ENCODE measurements at places on chromosomes 5 and 9.

DNA sequence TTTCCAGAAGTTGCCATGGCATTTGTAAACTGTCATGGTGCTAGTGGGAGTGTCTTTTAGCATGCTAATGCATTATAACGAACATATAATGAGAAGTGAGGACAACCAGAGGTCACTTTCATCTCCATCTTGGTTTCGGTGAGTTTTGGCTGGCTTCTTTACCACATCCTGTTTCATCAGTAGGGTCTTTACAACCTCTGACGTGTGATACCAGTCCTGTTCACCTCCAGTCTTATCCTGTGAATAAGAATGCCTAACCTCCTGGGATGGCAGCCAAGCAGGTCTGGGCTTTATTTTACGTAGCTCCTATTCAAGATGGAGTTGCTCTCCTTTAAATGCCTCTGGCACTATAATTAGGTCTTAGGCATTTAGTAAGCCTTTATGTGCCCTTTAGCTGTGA is 20.4 kb upstream of the RFK start:
- no peak for DNase-seq

DNA sequence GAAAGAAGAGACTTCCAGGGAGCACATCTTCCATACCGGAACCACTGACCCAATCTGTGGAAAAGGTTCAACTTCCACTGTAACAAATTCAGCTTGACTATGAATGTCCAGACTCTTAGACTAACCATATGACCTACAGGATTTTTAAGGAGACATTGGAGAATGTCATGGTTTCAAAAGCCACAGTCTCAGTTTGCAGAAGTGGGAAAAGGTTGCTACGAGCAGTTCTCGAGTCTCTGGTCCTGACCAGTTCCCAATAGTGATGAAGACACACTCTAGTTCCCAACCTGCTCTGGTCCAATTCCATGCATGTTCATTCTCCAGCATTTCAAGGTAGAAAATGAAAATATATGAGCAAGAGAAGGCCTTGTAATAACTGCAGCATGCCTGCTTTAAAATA is 158.0 kb downstream of the MAPKAP1 start:
- DNase-seq: no peak

- DNase-seq: no peak
These were observed 142.1 kb upstream of the ADAMTSL1 start for GRCh38 chr9:18331808-18332209.

DNA sequence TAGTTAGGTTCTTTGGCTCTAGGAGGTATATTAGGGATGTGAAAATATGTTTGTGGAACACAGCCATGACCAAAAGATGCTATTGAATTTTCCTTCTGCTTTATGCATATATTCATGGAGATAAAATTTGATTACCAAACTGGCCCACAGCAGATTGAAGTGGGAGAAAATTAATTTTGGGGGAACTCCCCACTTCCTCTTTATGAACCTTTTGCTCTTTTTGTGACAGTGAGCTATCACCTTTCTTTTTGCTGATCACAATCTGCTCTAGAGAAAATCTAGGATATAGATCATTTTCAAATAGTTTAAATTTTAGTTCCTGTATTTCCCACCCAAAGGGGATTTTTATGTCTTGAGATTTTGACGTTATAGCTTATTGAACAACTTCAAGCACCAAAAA is 313.0 kb downstream of the GABRB2 start:
- DNase-seq: no peak

DNA sequence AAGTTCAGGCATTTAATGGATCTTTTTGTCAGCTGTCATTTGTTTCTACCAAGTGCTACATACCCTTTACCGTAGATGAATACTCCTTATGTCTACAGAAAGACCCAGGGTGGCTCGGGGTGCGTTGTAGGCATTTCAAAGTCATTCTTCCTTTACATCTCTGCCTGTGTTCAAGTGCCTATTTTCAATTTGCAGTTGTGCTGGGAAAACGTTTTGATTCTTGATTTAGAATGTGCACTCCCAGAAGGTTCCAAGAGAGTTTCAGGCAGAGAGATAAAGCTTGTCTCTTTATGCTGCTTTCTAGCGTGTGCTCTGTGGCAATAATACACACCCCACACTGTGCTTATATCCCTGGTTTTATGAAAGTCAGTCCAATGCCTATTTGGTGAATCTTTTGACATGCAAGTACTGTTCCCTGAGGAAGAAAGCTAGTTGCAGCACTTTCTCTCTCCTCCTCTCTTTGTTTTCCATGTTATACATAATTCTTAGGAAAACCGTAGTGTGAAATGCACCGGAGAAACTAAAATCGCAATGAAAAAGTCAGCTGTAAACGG is 828.1 kb upstream of the ZNF608 start:
- DNase-seq: no peak

DNA sequence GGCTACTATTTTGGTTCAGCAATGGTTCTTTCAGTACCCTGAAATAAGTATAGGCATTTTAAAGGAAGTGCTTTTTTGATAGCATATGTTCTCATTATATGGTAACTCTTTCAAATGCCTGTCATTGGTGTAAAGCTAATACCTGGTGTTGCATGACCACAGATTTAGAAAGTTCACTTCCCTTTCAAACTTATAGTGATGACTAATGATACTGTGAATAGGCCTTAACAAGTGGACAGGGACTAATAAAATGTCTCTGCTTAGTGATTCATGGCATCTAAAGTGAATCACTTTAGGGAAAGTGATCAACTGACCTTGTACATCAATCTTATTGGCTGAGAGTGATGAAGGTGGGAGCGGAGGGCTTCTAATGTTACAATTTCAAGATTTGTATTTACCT is 21.6 kb downstream of the MRPL22 start:
- no peak for DNase-seq

DNA sequence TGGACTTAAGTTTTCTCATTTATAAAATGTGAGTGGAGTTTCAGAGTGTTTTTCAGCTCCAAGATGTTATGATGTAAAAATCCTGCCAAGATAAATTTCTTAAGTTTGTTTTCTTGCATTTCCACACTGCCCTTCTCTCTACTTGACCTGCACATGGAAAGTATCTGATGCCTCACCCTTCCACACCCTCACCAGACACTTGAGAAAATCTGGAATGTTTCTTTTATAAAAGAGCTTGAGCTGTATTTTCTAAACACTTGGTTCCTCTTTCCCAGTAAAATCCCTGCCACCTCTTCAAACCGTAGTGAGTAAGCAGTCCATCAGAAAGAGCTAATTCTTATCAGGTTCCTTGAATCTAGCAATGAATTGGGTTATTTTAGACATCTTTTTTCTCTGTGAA is 42.9 kb downstream of the FOXD1 start:
- no peak for DNase-seq

- DNase-seq: no peak
These were observed 1.5 kb upstream of the SIT1 start for GRCh38 chr9:35651956-35652828.

DNA sequence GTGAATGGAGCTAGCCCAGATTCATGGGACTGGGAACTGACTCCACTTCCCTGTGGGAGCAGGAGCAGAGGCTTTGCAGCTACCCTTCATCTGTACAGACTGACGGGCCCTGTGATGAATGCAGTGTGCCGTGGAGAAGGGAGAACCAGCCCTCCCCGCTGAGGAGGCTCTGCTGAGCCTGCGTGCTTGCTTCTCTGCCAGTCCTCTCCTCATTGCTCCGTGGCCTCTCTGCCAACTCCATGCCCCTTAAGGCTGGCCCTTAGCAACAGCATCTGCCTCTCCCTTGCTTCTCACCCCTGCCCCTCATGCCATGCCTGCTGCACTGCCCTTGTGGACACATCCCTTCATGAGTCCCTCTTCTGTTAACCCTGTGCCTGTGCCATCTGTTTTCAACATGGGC is 53.6 kb downstream of the GADD45G start:
- DNase-seq: peak; percentile 33

DNA sequence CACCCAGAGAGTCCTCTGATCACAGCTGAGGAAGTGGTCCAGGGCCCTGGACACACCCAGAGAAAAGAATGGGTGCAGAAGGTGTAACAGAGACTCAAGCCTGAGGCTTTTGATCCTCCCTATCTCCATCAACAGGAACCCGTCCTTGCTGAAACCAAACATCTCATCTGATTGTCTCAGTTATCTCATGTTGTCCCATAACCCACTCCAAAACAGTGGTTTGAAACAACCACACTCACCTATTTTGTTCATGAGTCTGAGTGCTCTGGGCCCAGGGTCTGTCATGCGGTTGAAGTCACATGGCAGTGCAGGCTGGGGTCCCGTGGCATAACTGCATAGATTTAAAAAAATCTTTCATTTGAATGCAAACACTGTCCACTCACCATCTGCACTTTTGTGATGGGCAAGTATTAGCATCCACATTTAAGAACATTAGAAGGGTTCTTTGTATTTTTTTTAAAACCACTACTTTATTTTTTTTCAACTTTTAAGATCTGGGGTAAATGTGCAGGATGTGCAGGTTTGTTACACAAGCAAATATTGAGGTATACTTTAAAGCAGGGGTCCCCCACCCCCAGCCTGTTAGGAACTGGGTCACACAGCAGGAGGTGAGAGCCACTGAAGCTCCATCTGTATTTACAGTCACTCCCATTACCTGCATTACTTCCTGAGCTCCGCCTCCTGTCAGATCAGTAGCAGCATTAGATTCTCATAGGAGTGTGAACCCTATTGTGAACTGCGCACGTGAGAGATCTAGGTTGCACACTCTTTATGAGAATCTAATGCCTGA is 255.8 kb downstream of the ROR2 start:
- no peak for DNase-seq

- DNase-seq: no peak
These were observed 35.7 kb downstream of the BNC2 start for GRCh38 chr9:16834817-16835216.

DNA sequence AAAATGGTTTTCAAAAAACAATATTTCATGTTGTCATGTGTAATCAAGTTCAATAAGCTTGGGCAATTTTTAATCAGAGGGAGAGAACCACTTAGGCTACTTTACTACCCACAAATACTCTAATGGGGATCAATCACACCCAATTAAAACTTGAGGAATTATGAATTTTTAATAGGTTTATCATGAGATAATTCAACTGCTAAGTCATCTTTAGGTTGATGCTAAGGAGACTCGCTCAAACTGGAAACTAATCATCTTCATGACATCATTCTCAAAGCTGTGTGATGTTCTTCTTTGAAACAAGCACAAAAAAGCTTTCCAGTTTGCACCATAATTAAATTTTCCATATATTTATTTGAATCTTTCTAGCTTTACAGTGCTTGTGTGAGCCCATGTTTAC is 867.5 kb downstream of the MAT2B start:
- DNase-seq: no peak

- DNase-seq: no peak
These were observed 1001.9 kb upstream of the CDH10 start for GRCh38 chr5:25646421-25647341.

DNA sequence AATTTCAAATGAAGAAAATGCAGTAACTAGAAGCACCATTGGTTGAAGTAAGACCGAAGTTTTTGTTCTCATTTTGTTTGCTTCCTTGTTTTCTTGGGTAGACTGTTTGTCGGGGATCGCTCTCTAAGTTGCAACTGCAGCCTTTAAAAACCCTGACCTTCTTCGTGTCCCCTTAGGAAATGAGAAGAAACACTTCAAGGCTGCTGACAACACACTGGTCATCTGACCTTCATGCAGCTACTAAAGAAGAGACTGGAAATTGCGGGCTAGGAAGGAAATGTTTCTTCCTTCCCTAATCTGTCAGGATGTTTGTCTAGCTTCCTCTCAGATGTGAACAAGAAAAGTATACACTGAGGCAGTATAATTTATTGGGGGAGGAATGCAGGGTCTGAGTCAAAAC is 50.7 kb upstream of the CHSY3 start:
- DNase-seq: no peak

- no peak for DNase-seq
These were observed 17.8 kb downstream of the EEIG1 start for GRCh38 chr9:127963041-127963358.

- no peak for DNase-seq
These were observed 503.8 kb upstream of the ADAMTS16 start for GRCh38 chr5:4636378-4636777.

GRCh38 chr9:133830310-133830709 is 92.2 kb upstream of the SARDH start:
- no peak for DNase-seq

DNA sequence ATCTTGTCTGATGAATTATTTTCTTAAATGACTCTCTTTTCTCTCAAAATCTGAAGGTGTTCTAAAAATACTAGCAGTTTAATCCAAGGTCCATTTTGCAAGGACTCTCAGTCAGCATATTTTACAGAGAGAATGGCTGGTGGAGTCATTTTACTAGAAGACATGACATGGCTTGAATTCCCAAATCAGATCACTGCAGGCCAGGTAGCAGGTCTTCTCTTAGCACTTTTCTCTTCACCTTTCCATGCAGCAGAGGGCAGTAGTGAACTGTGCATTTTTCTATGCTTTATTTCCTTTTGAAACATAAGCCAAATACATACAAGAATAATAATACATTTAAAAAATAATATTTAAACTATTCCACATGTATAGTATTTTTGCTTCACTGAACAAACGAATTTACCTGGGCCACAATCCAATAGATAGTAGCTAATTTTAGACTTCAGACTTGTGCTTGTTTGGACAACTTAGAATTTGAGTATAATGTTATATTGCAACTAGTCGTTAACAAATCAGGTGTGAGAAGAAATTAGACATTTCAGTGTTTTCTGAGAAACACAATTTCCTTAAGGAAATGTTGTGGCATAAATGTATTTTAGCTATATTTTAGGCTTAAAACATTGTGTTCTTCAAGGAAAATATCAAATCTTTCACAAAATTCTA is 289.4 kb upstream of the DAB2 start:
- no peak for DNase-seq

GRCh38 chr9:33348998-33349397 is 53.4 kb downstream of the AQP7 start:
- no peak for DNase-seq

DNA sequence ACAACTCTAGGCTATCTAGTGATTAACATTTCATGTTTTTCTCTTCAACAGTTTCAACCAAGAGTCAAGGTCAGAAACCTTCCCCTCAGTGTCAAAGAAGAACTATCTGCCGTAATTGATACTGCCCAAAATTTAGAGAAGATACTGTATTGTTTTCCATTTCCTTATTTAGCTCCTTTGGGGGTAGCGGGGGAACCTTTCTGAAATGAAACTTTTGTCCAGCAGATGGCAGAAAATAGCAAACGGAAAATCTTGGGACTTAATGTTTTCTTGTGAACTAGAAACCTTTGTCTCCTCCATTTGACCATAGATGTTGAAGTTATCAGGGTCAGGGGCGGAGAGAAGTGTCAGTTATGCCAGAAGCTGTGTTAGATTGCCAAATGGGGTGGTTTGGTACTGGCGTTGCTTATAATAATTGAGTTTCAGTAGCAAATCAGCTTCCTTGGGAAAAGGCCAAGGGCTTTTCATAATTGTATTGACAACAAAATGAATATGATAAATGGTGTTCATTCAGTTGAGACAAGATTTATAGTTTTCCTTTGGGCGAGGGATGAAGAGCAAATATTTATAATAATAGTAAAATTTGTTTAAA is 101.7 kb upstream of the TLX3 start:
- DNase-seq: no peak

DNA sequence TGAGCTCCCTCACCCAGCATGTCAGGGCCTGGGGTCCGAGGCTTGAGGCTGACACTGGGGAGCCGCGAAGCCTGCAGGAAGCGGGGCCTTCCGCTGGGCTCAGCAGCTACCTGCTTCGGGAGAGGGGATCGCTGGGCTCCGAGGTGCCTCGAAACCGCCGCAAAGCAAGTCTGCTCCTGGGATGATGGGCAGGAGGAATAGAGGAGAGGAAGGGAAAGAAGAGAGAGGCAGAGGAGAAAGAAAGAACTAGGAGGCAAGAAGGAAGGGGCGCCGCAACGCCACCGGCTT is 1.5 kb upstream of the PRDM12 start:
- DNase-seq: no peak

GRCh38 chr5:81817086-81817485 is 66.2 kb upstream of the SSBP2 start:
- DNase-seq: no peak

Measured in amygdala (tissue), 56 donors.